ENCODE measurements at places on chromosomes 2 and 18.

- DNase-seq, result peak; percentile 2
Measured at GRCh38 chr2:229133155-229133772, 137.8 kb downstream of the PID1 start.

- no peak for DNase-seq
Measured at GRCh38 chr18:76488190-76488589, 6.9 kb downstream of the ZNF516 start.

GRCh38 chr2:161122772-161123530 is 37.3 kb upstream of the TANK start:
- peak; percentile 94 for DNase-seq

DNA sequence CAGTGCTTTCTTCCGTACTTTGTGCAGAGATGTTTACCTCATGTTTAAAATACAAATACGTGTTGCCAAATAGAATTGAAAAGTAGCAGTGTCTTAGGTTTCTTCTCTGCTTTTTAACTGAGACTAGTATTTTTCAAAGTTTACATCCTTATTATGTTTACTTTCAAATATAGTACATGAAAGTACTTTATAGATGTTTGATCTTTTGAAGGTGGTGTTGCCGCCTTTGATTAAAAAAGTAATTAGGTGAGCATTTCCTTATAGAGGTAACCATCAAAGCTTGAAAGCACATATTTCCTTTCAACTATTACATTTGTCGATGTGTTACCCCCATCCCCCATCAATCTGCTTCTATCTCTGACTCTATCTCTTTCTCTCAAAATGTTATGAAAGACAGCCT is 87.0 kb downstream of the CERS6 start:
- DNase-seq, result no peak

GRCh38 chr2:26223018-26223417 is 21.4 kb downstream of the HADHA start:
- no peak for DNase-seq

All from fibroblast of skin of back (primary cell).